ENCODE measurements at places on chromosomes 4 and X.
A peak's percentile ranks its signal among the peaks of the same experiment; 100 is the strongest.

DNA sequence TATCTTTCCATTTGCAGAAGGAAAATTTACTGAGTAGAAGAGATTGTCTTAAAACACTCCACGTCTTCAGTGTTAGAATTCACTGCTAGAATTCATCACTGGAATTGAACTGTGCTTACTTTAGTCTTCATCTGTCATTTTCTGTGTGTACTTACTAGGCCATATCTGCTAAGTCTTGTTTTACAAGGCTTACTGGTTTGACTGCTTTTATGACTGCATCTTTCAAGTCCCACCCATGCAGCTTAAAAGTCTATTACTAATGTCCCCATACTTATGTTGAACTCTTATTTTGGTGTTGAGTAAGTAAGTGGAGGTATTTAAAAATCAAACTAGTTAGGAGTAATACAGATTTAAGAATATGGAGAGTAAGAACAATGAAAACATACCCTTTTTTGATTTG lies 14.6 kb downstream of the CLCN3 start:
- DNase-seq = no peak

DNA sequence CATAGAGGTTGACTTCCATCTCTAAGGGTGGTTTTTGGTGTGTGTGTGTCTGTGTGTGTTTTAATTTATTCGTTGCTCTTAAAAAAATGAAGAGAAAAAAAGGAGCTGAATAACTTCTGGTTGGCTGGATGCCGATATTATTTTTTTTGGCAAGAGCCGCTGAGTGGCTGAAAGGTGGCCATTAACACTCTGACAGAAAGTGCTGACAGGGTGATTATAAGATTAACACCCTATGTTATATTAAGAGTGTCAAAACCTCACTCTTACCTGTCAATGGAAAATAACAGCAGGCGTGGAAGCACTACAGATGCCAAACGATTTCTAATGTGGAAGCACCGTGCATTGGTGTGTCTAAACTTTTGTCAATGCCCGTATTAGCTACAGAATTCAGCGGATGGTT lies 622.5 kb downstream of the ANKRD50 start:
- DNase-seq = no peak

- DNase-seq = no peak
Measured at GRCh38 chr4:97662133-97662532, 481.1 kb downstream of the STPG2 start.

GRCh38 chr4:30721185-30722091 lies 1.3 kb downstream of the PCDH7 start:
- DNase-seq = peak; percentile 24

DNA sequence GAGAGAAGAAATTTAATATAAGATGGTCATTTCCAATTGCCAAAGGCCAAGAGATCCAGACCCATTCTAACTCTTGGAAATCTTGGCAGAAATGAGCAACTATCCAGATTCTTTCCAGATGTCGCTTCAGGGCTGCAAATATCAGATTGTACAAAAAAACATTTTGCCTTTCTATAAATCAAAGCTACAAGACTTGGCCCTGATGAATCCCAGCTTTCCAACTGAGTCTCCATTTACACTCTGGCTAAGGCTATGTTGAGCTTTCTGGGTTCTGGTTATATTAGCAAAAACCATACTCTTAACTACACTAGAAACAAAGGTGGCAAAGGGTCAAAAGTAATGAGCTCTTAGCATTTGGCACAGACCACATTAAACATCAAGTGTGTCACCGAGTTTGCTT lies 345.8 kb downstream of the OPHN1 start:
- no peak for DNase-seq

DNA sequence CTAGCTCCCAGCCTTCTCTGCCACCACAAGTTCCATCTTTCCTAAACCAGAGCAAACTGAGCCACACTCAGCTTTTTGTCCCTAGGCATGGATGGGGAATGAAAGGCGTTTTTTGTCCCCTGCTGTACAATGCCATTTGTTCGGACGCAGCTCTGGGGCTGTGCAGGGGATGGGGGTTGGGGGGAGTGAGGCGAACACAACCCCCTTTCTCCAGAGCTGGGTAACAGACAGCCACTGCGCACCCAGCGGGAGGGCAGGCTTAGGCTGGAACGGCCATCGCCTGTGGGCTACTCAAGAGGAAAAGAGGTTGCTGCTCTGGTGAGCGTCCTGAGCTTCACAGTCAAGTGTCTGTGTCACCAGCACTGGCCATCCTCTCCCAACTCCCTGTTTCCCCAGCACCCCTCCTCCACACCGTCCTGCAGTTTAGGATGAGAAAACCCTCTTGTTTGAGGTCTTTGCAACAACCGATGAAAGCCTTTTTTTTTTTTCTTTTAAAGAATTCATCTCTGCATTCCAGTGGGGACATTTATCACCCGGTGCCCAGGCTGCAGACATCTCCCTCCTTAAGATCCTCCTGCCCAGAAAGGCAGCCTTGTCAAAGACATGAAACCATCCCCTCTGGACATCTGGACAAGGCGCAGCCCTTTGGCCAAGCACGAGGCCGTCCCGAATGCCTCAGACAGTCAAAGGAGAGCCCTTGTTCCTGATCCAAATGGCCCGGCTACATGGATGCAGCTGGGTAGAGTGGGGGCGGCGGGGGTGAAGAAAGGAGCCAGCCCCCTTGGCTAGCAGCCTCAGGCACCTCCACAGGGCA lies 419.6 kb downstream of the BCOR start:
- DNase-seq = no peak

- DNase-seq = peak; percentile 20
Measured at GRCh38 chr4:3443750-3444309, 2.1 kb downstream of the HGFAC start.

DNA sequence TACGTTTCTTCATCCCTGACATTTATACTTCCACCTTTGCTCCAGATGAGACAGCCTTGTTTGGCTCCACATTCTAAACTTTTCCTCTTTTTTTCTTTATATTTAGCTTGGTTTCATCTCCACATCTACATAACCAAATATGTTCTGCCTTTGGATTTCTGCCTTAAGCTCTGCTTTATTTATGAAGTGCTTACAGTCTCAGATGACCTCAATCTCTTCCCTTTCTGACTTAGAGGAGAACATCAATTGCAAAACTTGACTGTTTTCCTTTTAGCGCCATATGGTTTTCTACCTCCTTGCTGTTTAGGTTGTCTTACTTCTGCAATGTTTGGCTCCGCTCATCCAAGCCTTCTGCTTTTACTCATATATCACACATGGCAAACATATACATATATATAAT lies 7.5 kb downstream of the ASB5 start:
- no peak for DNase-seq

DNA sequence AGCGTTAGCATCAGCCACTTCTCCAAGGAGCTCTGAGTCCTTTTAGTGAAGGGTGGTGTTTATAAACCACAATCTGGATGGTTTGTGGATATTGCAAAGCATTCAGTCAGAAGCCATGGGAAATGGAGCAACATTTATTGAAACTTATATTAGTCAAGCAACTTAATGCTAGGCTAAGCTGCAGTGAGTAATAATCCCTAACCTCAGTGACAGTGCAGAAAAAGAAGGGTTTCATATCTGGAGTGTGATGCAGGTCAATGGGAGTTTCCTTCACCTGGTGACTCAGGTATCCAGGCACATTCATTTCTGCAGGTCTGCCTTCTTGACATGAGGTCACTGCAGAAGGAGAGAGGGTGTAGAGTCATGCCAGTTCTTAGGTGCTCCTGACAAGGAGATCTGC lies 10.4 kb upstream of the DRD5 start:
- no peak for DNase-seq

GRCh38 chr4:118729287-118730286 lies 44.4 kb downstream of the METTL14 start:
- DNase-seq = no peak

- DNase-seq = peak; percentile 2
Measured at GRCh38 chr4:152408514-152409327, 127.2 kb downstream of the FBXW7 start.

GRCh38 chr4:68995292-68995691 lies 43.7 kb upstream of the UGT2A3 start:
- DNase-seq = no peak

DNA sequence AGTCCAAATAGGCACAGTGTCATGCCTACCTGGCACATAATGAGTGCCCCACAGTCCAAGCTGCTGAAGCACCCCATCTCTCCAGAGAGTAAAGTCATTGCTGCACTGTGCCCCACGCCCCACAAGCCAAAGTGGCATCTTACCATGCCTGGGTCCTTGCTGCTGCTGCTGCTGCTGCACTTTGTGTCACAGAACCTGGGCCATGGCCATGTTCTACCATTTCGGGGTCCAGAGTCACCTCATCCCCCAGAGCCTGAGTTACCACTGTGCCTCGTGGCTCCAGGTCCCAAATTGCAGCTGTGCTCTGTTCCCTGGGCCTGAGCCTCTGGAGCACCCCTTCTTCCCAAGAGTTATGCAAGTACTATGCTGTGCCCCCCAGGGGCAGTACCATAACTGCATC lies 40.5 kb downstream of the SLC10A7 start:
- DNase-seq = no peak

DNA sequence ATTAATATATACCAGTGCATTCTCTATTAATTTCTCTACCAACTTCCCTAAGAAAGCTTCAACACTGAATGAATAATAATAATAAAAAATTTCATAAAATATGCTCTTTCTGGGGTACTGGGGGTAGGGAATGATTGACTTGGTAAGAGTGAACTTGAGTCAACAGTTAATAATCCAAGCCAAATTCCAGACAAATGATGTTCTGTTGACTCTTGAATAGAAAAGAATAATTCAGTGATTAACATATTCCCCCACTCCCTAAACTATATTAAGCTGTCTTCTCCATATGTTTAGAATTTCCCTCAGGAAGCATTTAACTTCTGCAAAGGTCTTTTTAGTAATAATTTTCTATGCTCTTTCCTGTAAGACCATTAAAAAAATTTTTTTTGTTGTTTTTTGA lies 12.3 kb downstream of the PGRMC2 start:
- no peak for DNase-seq

DNA sequence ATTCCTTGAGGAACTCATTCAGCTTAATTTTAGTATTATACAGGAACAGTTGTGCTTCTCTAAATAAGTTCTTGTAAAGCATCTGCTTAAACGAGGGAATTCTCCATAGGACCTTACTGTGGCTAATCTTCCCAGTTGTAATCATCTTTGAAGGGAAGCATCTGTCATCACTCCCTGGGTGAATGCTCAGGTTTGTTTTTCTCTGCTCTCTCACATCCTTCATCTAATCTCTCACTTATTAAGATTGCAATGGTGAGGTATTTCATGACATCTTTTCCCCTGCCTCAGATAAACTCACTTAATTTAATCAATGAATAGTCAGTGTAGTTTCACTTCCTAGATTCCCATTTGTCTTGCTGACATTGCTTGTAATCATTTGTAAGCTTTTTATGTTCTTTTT lies 121.8 kb upstream of the ADAMTS3 start:
- peak; percentile 45 for DNase-seq

DNA sequence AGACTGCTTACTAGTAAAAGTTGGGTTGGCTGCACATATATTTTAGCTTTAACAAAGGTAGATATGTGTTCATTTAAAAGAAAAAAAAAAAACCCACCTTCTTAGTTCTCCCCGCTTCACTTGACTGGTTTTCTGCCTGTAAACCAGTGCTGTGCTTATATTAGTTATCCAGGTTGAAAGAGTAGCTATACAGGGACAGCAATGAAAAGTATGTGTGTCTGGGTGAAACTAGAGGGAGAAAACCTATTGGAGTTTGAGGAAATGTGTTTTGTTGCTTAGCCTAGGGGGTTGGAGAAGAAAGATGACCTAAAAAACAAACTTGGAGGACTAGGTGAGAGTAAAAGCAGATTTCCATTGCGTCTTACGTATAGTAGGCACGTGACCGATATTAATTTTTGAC lies 4.5 kb downstream of the JADE1 start:
- no peak for DNase-seq

- no peak for DNase-seq
Measured at GRCh38 chr4:4472344-4472958, 69.4 kb downstream of the STX18 start.

- no peak for DNase-seq
Measured at GRCh38 chrX:40065296-40066046, 32.3 kb downstream of the BCOR start.

- DNase-seq = peak; percentile 96
Measured at GRCh38 chrX:47623540-47624027, 3.9 kb upstream of the SYN1 start.

DNA sequence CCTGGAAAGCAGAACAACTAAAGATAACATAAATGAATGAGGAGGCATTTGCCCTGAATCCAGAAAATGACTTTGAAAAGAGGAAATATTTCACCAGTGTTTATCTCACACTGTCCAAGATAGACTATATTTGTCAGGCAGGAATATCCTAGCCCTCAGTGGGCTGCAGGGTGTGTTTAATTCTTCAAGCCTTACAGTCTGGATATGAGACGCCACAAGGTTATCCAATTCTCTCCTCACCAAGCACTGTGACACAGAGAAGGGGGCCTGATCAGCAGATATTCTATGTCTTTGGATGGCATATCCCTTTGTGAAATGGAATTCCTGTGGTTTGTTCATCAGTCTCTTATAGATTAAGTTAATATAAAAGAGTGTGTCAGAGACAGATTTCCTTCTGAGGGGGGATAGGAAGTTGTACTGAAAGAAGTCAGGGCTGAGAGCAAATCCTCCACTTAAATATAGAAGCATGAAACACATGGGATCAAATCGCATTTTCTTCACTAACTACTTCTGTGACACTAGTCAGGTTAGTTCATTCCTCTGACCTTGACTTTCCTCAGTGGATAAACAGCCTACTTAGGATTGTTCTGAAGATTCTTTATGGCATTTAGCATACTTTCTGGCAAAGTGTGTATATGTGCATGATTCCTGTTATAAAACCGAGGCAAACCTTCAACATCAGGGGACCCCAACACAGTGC lies 6.8 kb upstream of the G3BP2 start:
- DNase-seq = no peak

- DNase-seq = no peak
Measured at GRCh38 chr4:170398218-170398617, 308.5 kb upstream of the AADAT start.

- DNase-seq = no peak
Measured at GRCh38 chrX:39930786-39931528, 166.8 kb downstream of the BCOR start.

- DNase-seq = no peak
Measured at GRCh38 chr4:80187677-80188076, 9.6 kb upstream of the PRDM8 start.

GRCh38 chr4:102500352-102500695 lies 835 bp upstream of the NFKB1 start:
- peak; percentile 0 for DNase-seq

DNA sequence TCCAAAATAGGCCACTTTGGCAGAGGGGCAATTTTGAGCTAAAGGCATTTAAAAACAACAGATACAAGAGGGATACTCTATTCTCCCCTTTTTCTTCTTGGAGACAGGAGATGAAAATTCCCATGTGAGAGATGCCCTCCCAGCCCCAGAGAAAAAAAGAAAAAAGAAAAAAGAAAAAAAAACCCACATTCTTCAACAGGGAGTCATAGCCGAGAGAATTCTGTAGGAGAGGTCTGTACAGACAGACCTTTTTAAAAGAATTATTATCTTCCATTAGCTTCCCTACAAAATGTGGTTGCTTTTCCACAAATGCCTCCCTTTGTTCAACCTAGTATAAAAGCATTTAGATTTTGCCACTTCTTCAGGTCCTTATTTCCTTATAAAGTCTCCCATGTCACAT lies 89.9 kb downstream of the SPCS3 start:
- no peak for DNase-seq

GRCh38 chr4:53703267-53703655 lies 112.0 kb upstream of the LNX1 start:
- DNase-seq = no peak

GRCh38 chr4:7752649-7753048 lies 187.0 kb downstream of the AFAP1 start:
- no peak for DNase-seq

- DNase-seq = no peak
Measured at GRCh38 chr4:26362745-26363439, 42.1 kb downstream of the RBPJ start.
